Activated naive CD4-positive, alpha-beta T cell treated with anti-CD3 and anti-CD28 coated beads for 36 hours (primary cell): ENCODE measurements at places on chromosomes 2 and 18.

- no peak for DNase-seq
Observed at GRCh38 chr2:105777031-105777482, 32.3 kb downstream of the NCK2 start.

- no peak for DNase-seq
Observed at GRCh38 chr2:158688721-158689120, 106.4 kb upstream of the DAPL1 start.

GRCh38 chr18:79801641-79802040, 3.9 kb downstream of the KCNG2 start:
- DNase-seq, result no peak

DNA sequence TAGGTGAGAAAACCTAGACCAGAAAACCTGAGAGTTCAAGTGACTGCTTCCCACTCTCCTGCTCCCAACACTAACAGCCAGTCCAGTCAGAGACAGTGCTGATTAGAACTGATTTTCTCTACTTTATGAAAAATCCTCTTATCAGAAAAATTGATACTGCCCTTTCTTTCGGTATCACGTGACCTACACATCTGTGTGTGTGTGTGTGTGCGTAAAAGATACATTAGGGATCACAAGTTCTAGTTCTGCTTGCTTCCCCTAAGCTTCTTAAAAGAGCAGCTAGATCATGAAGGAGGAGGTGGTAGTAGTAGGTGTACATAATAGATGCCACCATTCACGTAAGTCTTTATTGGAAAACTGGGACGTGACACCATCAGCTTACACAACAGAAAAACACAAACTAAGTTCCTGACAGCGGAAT, 1.5 kb downstream of the ARL5A start:
- DNase-seq, result no peak

- DNase-seq, result no peak
Observed at GRCh38 chr2:18527326-18527725, 33.1 kb downstream of the RDH14 start.

DNA sequence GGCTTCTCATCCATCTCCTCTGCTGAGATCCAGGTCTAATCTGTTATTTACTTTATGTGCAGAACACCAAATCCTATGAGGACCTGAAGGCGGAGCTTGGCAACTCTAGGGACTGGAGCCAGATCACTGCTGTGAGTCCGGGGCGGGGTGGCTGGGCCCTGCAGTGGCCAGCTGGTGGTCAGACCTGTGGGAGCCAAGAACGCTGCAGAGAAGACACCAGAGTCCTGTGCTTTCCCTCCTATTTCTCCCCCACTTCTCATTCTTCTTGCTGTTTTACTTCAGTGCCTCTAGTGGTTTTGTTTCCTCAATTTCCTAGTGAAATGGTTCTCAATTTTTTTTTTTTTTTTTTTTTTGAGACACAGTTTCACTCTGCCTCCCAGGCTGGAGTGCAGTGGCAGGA, 19.7 kb downstream of the VIL1 start:
- DNase-seq, result no peak

GRCh38 chr2:30464544-30465170, 17.6 kb downstream of the LCLAT1 start:
- no peak for DNase-seq

GRCh38 chr18:37251679-37252078, 313.9 kb downstream of the CELF4 start:
- DNase-seq, result no peak

DNA sequence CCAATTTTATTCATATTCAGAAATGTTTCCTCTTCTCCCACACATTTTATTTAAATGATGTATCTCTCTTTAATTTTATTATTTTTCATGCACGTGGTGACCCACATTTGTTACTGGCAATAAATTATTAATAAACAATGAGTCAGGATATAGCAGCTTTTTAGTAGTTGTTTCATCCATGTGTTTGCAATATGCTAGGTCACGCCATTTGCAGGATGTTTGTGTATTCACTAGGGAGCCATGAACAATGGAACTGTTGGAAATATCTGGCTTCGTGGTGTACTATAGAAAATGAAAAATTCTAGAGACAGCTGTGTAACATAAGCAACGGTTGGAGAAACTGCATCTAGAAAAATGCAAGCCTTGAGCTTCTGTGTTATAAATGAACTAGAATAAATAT, 176.0 kb upstream of the COL3A1 start:
- DNase-seq, result no peak

DNA sequence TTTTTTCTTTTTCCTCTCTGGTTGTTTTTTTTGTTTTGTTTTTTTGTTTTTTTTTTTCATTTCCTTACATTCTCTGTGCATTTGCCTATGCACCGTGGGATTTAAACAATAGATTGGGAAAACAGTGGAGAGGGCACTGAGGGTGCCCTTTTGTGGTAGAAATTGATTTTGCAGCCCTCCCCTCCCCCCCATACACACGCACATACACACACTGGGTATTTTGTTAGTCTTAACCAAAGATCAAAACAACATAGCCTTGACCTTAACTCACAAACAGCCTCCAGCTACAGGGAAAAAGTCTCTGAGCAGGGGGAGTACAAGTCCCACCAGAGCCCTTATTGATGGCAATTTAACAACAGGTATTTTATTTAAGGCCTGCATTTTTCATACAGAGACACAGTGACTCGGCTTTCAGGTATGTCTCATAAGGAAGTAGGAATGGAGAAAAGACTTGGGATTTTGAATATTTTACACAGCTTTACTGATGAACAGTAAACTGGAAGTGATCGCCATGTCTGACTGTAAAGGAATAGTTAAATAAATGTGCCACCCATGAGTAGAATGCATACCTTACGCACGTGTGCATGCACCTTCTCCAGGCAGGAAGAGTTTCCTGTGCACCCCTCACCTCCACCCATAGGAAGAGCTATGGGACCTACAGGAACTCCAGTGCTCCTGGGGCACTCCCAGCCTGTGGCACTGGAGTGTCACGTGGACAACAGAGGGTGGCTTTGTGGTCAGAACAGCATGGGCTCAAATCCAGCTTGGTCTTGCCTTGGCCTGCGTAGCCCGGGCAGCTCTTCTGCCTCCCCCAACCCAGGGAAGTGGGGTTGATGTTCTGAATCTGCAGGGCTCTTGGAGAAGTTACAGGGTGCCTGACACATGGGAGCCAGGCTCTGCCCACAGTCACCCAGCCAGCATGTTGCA, 266.4 kb downstream of the ANAPC1 start:
- no peak for DNase-seq

- peak; percentile 43 for DNase-seq
Observed at GRCh38 chr2:119760237-119760955, 674 bp downstream of the PTPN4 start.

GRCh38 chr2:236250286-236250685, 13.9 kb downstream of the ASB18 start:
- DNase-seq, result no peak

GRCh38 chr2:106106622-106107508, 87.2 kb downstream of the UXS1 start:
- DNase-seq, result peak; percentile 15

- DNase-seq, result no peak
Observed at GRCh38 chr2:182887093-182887492, 20.7 kb upstream of the FRZB start.

DNA sequence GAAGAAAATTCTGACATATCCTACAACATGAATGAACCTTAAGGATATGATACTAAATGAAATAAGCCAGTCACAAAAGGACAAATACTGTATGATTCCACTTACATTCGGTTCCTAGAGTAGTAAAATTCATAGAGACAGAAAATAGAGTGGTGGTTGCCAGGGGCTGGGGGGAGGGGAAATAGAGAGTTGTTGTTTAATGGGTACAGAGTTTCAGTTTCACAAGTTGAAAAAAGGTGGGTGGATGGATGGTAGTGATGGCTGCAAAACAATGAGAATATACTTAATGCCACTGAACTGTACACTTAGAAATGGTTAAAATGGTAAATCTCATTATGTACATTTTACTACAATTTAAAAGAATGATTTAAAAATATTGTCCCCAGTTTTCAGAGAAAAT, 53.3 kb upstream of the NFU1 start:
- peak; percentile 53 for DNase-seq

DNA sequence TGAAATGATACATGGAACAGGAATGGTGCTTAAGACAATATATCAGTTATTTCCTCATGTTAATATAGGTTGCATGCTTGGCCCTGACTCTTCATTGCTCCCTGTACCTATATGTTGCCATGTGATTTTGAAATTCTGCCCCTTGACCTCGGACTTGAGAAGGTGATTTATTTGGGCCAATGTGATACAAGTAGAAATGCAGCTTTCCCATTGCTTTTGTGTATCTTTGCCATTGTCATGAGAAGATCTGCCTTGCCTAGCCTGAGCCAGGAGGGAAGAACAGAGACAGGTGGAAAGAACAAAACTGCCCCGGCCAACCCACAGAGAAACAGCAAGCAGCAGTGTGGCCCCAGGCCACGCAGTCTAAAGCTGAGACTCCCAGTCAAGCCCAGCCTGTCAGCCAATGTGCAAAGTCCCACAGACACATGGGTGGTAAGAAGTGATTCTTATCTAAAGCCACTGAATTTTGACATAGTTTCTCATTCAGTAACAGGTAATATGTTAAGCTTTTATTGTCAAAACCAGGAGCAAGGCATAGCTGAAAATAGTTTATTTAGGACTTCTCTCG, 245.7 kb upstream of the RND3 start:
- DNase-seq, result no peak

DNA sequence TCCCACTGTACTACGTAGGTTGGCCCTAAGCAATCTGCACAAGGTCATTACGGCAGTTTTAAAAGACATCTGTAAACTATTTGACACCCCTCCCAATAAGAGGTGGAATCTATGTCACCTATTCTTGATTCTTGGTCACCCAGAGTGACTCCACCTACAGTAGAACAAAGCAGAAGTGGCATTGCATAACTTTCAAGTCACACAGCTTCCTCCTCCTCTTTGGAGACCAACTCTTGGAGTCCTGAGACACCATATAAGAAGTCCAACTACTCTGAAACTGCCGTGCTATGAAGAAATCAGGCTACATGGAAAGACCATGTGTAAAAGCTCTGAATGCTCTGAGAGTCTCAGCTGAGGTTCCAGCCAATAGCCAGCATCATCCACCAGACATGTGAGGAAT, 253.5 kb upstream of the CDH20 start:
- DNase-seq, result no peak

- no peak for DNase-seq
Observed at GRCh38 chr18:22523481-22523880, 105.8 kb upstream of the CTAGE1 start.

- no peak for DNase-seq
Observed at GRCh38 chr2:30781451-30781850, 25.8 kb downstream of the CAPN13 start.

DNA sequence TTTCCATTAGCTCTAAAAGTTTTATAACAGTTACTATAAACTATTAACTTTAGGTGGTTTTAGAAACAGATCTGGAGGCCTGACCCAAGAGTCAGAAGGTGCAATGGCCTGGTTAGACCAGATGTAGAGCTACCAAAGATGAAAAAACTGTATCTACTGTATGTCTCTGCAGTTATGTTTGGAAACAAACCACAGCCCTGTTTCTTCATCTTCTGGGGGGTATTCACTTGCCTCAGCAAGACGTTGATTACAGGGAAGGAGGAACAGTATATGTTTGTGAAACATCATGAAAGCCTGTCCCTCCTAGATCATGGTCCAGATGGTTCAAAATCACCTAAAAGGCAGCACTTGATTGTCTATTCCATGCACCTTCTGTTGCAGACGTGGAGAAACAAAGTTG, 220.2 kb downstream of the SUCLG1 start:
- no peak for DNase-seq

GRCh38 chr2:112889976-112890375, 21.0 kb upstream of the IL37 start:
- no peak for DNase-seq

- DNase-seq, result no peak
Observed at GRCh38 chr2:12175323-12175722, 428.9 kb downstream of the LPIN1 start.

DNA sequence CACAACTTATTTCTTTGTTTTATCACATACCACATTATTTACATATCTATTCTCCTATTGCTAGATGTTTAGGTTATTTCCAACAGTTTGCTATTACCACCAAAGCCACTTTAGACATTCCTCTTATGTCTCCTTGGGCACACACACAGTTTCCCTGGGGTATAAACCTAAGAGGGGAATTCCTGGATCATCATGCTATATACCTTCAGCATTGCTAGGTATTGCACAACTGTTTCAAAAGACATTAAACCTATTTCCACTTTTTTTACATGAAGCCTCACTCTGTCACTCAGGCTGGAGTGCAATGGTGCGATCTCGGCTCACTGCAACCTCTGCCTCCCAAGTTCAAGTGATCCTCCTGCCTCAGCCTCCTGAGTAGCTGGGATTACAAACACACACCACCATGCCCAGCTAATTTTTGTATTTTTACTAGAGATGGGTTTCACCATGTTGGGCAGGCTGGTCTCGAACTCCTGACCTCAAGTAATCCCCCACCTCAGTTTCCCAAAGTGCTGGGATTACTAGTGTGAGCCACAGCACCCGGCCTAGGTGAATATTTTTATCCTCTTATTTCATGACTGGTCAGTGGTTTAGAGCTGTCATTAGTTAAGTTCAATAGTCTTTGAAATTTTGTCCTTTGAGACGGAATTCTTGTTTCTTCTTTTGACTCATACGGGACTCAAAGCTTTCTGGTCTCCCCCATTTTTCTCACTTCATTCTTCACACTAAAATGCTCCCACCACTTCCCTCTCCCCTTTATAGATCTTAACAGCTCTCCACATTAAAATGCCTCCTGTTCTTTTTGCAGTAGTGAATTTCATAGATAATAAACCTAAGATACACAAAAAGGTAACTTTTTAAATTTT, 30.3 kb downstream of the SULT1C4 start:
- no peak for DNase-seq

DNA sequence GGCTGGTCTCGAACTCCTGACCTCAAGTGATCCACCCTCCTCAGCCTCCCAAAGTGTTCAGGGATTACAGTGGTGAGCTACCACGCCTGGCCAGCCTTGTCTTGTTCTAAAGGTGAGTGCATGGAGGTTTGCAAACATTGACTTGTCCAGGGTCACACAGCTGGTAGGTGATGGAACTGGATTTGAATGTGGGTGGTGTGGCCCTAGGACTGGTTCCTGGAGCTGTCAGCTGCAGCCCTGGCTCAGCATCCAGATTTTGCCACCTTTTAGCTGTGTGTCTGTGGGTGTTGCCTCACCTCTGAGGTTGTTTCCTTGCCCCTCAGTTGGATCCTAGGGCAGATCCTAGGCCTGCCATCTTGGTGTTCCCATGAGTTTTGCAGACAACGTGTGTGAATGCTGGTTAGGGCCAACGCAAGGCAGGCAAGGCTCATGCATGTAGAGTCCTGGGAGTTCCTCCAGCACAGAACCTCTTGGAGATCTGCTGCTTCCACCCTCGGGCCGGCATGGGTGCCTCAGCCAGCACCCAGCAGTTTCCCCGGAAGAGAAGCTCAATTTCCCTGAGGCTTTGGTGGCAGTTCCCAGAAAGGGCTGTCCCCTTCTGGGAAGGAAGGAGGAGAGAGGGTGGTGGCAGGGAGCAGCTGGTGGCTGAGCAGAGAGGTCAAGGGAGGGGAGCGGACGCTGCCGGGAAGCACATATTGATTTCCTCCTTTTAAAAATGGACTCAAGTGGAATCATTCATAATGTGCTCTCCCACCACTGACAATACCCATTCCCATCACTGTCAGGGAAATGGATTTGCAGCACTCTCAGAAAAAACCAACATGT, 127.6 kb upstream of the HS6ST1 start:
- DNase-seq, result no peak
